ENCODE measurements at places on chromosomes 12 and 14.

GRCh38 chr12:5514545-5514944 lies 82.6 kb downstream of the NTF3 start:
- no peak for DNase-seq

DNA sequence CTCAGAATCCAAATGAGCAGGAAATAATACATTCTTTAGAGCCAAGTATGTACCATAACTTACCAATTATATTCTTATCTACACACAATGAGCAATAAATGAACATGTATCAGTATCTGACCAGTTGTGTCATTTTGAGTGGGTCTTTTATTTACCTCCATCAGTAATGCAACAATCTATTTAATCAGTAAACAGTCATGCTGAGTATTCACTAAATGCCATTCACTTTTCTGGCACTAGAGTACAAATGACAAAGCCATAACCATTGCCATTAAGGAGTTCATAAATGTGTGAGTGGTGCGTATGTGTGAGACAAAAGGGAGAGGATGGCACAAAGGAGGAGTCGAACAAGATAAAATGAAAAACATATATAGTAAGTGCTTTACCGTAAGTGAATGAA lies 1.5 kb upstream of the STRAP start:
- no peak for DNase-seq

DNA sequence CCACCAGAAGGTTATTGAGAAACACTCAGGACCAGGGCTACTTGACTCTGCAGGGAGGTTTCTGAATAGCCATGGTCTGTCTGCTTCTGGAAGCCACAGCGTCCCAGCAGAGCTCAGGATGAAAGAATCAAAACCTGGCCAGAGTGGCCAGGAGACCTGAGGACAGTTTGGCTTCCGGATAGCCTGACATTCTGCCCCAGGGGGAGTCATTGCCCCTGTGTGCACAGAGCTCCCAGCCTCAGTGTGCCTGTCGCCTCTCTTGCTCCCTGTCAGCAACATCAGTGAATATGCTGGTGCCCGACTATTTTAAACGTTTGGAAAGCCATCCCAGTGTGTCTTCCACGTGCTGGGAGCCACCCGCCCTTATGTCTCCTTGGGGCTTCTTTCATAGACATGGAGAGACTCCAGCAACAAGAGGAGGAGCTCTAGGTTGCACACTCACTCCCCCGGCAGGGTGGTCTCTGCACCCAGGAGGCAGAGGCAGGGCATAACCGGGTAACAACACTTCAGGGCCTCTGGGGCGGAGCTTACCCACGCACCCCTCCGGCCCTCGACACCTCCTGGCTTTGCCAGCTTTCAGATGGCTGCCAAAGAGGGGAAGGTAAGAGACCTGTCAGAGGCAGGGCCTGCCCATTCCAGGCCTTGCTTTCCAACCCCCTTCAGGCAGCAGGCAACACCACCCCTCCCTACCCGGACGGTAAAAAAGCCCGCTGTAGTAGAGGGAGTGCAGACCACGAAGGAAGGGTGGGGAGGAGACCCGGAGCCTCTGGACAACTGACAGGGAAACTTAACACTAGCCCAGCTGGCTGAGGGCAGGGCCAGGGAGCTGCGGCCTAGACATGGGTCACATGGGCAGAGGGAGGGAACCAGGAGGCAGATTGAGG lies 19.0 kb upstream of the SLC6A12 start:
- no peak for DNase-seq

DNA sequence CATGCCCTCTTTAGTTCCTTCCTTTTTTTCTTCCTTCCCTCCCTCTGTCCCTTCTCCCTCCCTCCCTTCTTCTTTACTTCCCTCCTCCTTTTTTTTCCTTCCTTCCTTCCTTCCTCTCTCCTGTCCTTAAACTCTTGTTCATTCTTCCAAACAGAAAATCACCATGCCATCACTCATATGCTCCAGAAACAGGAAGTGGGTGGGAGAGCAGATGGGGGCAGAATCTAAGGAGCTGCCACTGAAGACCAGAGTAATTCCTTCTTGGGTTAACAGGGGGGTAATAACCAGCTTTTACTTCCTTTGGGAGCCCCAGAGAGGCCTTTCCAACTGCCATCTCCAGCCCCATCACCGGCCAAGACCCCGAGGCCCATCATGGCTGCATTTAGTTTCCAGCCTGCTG lies 51.2 kb downstream of the SVOP start:
- DNase-seq, result no peak

DNA sequence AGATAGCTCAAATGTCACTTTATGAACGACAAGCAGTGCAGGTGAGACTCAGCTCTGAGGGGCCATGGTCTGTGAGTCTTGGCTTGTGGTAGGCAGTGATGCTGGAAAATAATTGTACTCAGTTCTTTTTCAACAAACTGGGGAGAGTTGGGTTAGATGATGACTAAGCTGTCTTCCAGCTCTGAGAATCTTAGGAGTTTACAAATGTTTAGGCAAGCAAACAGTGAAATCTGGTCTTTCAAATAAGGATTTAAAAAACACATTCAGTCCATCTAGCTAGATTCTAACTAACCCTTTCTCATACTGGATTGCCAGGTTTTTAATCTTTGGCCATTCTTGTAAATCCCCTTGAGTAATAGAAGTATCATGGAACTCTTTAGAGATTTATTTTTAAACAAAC lies 3.4 kb downstream of the PHC1 start:
- no peak for DNase-seq

Data from CD4-positive, alpha-beta T cell treated with Interleukin-10 for 1 hour (primary cell).